DMS53 (cell line): ENCODE measurements at places on chromosomes 2 and 18.

- no peak for DNase-seq
Measured at GRCh38 chr18:51192026-51192425, 5.5 kb downstream of the MEX3C start.

DNA sequence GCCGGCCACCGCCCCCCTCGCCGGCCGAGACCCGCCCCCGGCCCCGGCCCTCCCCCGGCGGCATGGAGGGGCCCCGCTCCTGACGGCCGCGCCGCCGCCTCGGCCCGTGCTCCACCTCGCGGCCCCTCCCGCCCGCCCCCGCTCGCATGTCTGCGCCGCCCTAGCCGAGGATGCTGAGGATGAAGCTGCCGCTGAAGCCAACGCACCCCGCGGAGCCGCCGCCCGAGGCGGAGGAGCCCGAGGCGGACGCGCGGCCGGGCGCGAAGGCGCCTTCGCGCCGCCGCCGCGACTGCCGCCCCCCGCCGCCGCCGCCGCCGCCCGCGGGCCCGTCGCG, 397 bp downstream of the ZCCHC2 start:
- no peak for DNase-seq

DNA sequence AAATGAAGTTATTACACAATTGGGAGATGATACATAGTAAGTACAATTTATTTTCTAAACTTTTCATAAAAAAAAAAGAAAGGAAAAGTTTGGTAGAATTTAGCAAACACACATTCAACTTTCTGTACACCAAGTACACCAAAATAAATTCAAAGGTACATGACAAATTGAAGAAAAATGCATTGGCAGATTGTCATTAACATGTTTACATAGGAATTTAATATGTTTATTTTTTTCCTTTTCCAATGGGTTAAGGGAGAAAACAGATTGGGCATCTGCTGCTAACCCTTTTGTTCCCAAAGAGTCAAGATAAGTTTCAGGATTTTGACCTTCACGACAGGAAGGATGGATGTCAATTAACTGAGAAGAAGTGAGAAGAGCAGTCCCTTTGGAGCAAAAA, 620.4 kb downstream of the XIRP2 start:
- peak; percentile 68 for DNase-seq

DNA sequence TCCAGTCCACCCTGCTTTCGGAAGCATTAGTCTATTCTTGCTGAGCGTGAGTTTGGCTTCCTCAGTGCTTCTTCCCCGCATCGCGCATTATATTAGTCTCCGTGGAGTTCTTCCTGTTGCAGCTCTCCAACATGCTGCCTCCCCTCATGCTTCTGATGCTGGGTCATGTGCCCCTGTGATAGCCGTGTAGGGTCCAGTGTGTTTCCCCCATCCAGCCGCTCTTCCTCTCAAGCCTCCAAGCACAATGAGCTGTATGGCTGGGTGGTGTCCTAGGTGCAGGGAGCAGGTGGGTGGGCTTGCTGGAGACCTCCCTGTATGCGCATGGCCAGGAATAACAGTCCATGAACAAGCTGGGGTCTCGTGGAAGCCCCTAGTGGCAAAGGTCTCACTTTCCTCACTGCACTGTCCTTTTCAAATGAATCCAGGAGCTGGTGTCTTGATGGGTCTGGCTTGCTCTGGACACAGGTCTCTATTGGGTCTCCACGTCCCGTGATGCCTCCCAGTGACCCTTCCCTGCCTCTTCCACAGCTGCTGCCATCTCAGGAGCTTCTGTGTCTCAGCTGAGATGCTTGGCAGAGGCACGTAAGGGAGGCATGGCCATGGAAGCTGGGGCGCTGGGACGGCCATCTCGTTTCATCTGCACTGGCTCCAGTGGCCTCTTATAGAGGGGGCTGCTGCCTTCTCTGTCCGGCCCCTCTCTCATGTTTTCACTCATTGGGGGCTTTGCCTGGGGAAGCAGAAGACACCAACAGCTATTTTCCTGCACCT, 54.8 kb upstream of the HDAC4 start:
- no peak for DNase-seq

GRCh38 chr2:10709290-10709939, 12.0 kb upstream of the ATP6V1C2 start:
- DNase-seq, result peak; percentile 74

GRCh38 chr2:39996653-39997080, 217.6 kb upstream of the THUMPD2 start:
- DNase-seq, result peak; percentile 53

DNA sequence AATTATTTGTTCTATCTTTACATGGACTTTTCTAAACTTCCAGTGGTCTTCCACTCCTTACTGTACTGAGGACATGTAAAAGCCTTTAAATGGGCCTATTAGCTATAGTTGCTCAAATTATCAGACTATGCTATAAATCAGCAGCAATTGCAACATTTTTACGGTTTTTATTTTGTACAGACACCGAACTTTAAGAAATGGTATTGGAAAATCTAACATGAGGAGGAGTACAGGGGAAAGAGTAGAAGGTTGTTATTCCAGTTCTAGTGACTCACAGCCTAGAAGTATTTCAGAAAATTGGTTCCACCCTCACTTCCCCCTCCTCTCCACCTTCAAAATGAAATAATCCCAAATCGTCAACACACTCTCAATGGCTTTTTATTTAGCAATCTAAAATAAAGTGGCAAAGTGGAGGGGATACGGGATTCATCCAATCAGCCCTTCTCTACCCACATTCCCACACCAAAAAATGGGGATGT, 1.1 kb downstream of the NCKAP1 start:
- peak; percentile 79 for DNase-seq

DNA sequence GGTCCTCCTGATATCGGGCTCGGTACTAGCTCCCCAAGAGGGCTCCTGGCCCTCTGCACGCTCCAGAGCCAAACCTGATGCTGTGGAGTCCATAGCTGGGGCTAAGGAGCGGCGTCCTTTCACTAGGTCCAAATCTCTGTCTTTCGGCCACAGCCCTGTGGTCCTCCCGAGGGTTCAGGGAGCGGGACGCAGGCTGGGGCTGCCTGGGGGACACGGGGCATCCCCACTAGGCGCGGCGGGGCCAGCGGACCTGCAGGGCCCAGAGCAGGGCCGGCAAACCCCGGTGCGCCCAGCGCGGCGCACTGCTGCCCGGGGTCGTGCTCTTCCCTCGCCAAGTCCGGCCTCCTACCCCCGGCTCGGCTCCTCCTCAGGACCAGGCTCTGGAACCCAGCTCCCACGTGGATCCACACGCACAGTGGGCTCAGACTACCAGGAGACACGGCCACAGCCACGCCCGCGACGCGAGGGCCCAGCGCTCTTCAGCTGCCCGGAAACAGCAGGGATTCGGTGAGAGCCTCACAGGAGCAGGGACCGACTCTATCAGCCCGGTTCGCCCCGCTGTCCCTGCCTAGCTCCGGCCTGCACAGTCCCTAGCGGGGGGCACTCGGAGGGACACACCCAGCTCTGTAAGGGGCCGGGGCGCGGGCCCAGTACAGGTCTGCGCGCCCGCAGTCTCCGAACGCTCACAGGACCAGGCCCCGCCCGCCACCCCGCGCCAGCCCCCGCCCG, 593 bp downstream of the ZNF514 start:
- peak; percentile 78 for DNase-seq

GRCh38 chr2:130327703-130328527, 14.8 kb upstream of the IMP4 start:
- DNase-seq, result no peak

DNA sequence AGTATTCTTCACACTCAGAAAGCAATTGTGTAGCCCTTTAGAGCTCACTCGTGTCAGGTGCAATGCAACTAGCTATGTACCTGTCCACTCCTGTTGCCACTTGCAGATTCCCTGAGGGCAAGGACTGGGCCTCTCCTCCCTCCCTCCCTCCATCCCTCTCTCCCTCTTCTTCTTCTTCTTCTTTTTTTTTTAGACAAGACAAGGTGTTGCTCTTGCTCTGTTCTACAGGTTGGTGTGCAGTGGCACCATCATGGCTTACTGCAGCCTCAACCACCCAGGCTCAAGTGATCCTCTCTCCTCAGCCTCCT, 119.7 kb downstream of the ACKR3 start:
- no peak for DNase-seq

DNA sequence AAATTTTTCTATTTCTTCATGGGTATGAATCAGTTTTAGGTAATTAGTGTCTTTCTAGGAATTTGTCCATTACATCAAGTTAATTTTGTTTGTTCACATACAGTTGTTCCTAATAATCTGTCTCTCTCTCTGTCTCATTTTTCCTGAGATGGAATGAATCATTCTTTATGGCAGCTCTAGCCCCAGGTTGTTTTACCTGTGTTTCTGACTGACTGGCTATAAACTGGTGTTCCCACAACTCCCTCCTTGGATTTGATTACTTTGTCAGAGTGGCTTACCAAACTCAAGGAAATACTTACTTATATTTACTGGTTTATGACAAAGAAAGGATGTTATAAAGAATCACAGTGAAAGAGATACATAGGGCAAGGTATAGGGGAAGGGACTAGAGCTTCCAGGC, 15.1 kb downstream of the ADNP2 start:
- DNase-seq, result no peak

GRCh38 chr2:120651818-120652217, 83.8 kb upstream of the GLI2 start:
- DNase-seq, result no peak

DNA sequence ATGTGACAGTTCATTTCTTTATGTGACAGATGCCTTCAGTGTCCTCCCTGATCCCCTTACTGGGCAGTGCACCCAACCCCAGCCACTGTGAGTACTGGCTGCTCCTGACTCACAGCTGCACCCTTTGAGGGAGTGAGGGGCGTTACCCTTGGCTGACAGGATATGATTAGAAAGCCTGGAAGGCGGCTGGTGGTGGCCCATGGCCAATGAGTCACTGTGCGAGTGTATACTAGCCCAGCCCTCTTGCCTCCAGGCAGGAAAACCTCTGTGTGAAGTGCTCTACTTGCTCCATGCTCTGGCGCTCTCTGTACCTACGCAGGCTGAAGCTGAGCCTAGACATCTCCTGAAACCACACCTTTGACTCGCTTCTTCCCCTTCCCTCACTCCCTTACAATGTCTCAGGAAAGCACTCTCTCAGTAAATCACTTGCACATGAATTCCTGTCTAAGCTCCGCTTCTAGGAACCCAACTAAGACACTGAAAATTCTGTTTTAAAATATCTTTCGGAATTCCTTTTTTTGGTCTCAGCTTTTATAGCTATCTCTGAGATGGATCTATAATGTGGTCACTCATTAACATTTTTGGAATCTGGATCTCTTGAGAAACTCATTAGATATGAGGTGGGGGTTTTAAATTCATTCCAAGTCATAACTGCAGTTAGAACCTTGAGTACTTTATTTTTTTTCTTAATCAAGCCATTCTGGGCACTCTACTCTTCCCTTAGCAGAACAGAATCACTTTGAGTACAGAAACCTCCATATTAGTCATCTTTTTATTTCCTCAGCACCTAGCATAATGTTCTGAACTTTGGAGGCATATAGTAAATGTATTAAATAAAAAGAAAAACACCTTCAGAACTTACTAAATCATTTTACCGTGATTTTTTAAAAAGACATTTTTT, 25.3 kb upstream of the STAM2 start:
- peak; percentile 71 for DNase-seq

GRCh38 chr2:32363597-32363996, 6.8 kb downstream of the BIRC6 start:
- DNase-seq, result no peak

DNA sequence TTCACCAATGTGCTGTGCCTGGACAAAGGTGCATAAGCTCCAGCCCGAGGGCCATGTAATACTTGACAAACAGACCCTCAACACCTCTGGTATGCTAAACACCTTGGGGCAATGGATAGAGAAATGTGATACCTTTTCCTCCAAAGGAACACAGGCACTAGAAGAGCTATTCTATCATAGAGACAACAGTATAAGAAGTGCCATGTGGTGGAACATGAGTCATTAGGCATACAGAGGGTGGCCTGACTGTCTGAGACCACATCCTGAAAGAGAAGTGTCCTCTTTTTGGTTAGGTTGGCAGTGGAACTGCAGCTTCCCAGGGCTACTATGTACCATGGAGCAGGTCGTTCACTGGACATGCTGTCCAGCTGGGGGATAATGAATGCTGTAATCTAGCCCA, 153.9 kb downstream of the INSIG2 start:
- DNase-seq, result peak; percentile 86

DNA sequence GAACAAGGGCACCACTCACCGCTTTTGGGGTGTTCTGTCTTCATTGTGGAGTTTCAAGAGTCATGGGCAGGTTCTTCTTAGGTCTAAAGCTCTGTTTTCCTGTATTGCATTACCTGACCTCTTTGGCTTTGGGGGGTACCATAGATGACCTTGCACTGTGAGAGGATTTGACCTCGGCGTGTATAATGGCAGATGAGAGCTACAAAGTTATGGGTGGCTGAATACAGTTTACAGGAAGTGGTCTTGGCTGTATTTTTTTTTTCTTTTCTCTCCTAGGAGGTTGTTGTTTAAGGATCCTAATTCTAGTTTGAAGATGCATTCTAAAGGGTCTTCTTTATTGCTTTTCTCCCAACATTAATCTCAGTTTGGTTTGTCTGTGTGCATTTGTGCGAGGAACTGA, 11.5 kb downstream of the GAL3ST2 start:
- no peak for DNase-seq

DNA sequence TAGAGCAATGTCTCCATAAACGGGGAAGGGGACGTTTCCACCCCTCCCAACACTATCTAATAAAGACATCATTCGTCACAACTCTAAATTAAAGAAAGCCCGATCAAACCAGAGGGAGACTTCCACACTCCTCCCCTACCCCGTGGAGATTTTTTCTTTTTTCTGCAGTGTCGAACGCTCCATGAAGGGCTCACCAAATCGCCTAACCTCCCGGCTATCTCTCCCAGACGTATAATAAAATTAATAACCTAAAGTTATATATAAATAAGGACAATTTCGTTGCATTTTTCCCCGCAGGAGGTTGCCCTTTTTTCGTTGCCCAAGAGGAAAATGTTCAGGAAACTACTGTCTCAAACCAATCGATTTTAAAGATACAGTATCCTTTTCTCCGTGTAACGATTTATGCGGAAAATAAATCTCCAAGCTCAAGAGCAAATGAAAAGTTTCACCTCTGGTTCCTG, 2.4 kb downstream of the EVX2 start:
- no peak for DNase-seq

DNA sequence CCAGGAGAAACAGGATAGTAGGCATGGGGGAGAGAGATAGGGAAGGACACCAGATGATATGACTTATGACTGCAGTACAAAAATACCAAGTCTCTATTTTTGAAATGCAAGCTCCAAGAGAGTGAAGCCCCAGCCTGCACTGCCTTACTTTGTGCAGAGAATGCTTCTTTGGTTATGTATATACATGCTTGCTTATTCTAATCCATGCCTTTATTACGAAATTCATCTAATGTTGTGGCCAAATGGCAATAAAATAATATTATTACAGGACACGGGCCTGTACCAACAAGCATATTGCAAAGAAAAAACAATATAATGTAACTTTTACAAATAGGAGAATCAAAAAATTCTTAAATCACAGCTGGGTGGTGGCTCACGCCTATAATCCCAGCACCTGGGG, 110.8 kb downstream of the BCL11A start:
- DNase-seq, result no peak

GRCh38 chr2:692767-693166, 15.6 kb upstream of the TMEM18 start:
- no peak for DNase-seq

DNA sequence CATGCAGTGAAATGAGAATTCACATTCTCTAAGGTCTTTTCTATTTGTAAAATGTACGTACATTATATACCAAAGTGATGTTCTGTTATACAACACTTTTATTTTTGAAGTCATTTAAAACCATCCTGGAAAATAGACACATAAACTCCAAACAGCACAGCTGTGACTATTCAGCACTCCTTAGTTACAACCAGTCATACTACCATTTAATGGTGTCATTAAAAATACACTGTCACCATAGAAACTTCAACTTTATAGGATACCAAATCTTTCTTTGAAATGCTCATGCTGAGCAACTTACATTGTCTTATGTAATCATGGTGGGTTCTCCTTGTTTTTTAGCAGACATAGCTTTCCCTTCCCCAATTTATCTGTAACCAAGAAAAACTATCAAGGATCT, 85.3 kb downstream of the METTL4 start:
- peak; percentile 68 for DNase-seq
